ENCODE measurements at places on chromosomes 12 and 14.

DNA sequence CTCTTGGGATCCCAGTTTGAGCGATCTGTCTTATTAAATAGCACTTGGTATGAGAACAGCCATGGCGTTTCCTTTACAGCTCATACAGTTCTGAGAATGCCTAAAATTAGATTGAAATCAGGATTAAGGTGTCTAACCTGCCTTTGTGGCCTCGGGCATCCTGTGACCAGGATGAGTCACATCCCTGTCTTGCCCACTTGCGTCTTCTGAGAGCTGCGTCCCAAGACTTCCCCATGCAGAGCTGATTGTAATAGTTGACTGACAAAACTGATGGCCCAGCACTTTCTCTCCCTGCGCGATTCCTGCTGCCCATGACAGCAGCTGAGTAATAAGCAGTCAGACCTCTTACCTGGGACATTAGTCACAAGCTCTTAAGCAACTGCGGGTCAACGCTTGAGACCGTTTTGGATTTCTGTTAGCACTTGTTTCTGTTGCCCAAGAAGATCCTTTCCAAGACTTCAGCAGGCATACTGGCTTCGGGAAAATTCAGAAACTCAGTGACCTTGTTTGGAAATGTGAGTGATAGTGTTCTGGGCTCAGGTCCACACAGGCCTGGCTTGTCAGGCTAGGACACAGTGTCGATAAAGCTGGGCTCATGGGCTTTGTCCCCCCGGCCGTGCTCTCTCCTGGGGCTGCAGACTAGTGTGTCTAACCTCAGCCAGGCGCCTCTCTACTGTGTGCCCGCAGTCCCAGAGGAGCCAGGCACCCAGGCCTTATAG lies 169.9 kb upstream of the HIF1A start:
- peak; percentile 84 for DNase-seq

DNA sequence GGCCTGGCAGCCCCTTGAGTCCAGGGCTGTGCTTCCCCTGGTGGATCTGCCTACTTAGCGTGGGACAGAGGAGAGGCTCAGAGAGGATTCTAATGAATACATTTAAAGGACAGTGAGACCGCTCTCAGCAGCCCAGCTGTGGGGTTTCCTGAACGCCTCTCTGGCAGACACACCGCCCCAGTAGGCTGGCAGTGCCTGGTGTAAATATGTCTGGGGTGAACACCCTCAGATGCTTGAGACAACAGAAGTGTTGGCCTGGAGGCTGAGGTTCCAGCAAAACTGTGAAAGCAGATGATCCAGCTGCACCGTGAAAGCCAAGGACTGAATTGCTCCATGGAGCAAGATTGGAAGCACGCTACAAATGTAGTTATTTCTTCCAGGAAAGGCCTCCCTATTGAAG lies 55.1 kb downstream of the LRRC74A start:
- no peak for DNase-seq

- DNase-seq = peak; percentile 52
Observed at GRCh38 chr14:75518625-75519024, 3.6 kb upstream of the BATF start.

DNA sequence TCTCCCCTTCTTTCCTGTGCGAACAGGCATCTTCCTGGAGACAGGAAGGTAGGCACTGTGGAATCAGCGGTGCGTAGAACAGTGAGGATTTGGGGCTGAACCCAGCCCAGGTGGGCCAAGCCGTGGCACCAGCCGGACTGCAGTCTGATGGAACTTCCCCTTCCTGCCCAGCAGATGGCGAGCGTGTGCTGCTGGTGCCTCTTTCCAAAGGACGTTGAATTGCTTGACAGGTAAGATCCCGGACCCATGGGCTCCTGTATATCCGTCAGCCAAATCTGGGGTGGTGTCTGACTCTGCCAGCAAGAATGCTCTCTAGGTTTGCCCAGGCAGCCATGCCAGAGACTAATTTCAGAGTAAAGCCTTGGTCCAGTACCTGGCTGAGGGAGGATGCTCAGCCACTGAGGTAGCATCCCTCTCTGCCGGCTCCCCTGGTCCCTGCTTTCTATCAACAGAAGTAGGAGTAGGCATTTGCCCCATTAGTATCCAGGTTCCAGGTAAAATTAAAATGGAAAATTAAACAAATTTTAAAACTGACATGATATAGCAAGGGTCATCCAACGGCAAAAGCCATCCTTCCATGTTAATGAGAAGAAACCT lies 21.1 kb upstream of the KCNA5 start:
- peak; percentile 18 for DNase-seq

GRCh38 chr12:90841336-90841735 lies 113.6 kb downstream of the CCER1 start:
- DNase-seq = no peak

GRCh38 chr12:45637706-45638105 lies 91.8 kb upstream of the ARID2 start:
- DNase-seq = no peak

GRCh38 chr12:90945070-90945649 lies 9.8 kb downstream of the CCER1 start:
- peak; percentile 16 for DNase-seq

- no peak for DNase-seq
Observed at GRCh38 chr12:257521-258321, 4.9 kb downstream of the SLC6A13 start.

DNA sequence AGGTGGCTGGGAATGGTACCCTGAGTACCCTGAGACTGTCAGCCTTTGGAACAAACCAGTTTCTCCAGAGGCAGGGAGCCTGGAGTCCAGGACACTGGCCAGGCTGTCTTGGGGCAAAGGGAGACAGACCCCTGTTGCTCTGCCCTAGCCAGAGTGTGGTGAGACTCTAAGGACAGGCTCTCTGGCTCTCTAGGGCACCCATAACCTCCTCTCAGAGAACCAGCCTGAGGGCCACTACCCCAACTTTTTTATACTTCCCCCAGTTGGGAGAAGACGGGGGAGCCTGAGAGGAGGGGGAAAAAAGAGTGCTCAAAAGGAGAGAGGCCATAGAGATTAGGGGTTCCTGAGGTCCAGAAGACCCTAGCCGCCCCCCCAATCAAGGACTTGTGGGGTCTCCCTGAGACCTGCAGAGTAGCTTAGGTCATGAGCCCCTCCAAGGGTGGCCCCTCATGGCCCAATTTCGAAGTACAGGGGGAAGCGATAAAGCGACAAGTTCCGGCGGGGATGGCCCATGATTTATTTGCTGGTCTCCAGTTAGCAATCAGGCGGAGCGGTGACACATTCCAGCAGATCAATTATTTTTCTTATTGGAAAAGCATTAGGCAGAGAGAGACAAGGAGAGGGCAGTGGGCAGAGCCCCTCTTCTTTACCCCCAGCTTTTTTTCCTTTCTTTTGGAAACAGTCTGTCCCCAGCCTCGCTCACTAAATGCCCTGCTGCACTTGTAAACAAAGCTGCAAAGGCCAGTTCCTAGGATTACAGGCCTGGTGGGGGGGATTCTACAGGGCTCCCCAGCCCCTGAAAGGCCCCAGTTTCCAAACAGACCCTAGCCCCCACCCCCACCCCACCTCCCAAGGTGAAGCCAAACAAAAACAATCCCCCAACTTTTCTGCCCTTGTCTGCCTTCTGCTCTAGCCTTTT lies 1.5 kb downstream of the HOXC8 start:
- DNase-seq = no peak

- no peak for DNase-seq
Observed at GRCh38 chr12:75390156-75390898, 562 bp upstream of the GLIPR1L2 start.

DNA sequence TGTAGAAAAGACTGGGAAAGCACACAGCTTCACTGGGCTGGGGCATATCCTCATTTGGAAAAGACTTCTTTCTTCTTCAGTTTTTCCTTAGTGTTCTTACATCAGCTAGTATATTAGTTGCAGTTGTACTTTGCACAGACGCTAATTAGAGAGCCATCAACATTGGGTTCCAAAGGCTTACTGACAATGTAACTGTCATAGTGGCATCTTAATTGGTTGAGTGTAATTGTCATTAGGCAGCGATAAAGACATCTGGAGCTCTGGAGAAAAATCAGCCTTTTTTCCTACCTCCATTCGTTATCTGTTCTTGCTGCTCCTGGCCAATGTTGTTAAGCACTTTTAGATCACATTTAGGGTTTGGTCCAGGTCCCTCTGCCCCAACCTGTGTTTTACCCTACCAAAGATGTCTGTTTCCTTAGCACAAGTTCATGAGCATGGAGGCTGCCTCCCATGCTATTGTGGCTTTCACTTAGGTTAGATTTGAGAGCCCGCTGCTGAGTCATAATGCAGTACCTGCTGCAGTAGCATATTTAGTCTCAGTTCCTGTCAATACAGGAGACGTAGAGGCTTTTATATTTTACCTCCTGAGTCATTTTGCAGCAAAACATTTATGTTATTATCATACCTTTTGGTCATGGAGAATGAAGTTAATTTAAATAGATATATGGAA lies 49.2 kb downstream of the FBXW8 start:
- DNase-seq = peak; percentile 4

- no peak for DNase-seq
Observed at GRCh38 chr12:130540376-130540775, 175.7 kb downstream of the RIMBP2 start.

DNA sequence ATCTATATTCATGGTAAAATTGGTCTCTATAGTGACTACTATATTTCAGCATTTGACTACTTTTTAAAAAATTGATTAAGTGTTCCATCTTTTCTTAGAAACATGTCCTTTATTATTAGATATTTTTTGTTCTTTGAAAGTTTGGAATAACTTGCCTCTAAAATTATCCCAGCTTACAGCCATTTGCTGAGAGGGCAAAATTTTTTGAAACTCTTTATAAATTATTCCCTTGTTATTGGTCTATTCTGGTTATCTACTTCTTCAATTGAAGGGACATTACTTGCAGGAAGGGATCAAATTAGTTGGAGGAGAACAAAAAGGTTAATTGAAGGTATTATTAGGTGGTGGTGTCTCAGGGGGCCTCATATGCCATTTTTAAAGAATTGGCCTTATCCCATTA lies 184.1 kb downstream of the TTC6 start:
- DNase-seq = no peak

DNA sequence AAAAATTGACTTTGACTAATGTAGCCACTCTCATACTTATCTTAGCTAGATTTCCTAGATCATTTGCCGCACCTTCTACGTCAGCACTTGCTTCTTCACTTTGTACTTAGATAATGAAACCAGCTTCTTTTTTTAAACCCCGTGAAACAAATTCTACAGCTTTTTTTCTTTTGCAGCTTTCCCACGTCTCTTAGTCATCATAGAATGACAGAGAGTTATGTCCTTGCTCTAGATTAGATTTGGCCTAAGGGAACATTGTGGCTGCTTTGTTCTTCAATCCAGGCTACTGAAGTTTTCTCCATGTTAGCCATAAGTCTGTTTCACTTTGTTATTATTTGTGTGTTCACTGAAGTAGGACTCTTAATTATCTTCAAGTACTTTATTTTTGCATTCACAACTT lies 94.9 kb downstream of the SLCO1A2 start:
- no peak for DNase-seq

- DNase-seq = no peak
Observed at GRCh38 chr12:102976609-102977280, 19.3 kb downstream of the ASCL1 start.

DNA sequence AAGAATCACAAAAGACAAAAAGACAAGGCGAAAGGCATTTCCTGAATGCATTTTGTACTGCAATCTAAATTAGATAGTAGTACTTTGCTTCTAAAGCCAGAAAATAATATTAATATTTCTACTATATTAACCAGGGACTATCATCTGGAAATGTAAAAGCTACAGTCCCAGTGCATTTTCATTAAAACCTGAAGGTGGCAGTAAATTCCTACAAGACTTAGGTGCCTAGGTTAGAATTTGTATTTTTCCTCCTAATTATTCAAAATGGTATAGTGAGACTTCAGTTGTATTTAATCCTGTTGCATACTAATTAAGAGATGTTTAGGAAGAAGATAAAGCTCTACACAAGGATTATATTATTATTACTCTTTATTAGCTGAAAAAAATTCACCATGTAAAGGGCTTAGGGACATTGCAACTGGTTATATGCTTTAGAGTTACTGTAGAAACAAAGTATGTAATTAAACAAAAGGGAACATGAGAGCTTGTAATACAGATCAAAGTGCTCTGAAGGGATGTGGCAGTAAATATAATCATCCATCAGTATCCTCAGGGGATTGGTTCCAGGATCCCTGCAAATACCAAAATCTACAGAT lies 53.6 kb downstream of the BRMS1L start:
- DNase-seq = no peak

DNA sequence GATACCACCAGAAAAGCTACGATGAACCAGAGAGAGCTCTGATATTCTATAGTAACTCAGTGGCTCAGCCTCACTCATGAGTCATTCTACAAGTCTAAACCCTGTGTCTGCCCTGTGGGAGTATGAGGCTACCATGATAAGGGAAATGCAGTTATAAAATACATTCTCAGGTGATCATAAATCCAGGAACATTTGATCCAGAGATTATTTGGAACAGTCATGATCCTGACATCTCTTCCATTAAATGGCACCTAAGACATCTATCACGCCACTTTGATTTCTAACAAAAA lies 202.6 kb upstream of the RASSF8 start:
- no peak for DNase-seq

GRCh38 chr12:28237423-28237822 lies 47.2 kb downstream of the CCDC91 start:
- no peak for DNase-seq

DNA sequence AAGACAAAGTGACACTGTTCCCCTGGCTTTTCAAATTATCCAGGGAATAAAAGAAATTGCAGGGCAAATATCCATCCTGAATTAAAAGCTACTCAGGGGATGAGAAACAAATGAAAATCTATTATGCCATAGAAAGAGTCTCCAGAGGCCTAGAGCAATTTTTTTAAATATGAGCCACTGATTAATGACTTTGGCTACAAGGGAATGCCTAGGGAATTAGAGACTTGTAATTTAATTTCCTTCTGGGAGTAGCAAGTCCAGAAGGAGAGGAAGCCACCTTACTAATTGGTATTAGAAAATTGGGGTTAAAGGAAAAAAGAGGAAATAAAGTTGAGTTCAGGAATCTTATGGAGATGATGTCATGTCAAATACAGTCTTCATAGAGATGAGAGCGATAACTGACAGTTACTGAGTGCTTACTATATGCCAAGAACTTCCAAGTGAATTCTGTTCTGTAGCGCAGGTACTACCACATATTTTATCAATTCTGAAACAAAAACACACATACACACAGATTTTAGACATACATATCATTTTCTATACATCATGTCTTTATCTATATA lies 304.4 kb downstream of the DUSP6 start:
- no peak for DNase-seq

DNA sequence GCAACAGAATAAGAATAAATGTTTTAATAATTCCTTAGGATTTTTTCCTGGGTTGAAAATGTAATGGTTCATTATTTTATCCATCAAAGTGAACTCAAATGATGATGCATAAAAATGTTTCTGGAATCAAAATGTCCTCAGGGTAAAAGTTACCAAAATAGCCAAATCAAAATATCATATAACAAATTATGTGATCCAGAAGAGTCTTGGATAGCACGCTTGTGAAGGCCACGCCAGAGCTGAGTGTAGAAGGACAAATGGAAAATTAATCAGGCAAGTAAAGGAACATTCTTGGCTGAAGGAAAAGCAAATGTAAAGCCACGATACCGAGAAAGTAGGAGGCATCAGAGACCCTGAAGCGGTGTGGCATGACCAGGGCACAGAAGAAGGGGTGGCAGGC lies 169.2 kb downstream of the CAPZA3 start:
- DNase-seq = no peak
